ENCODE measurements at places on chromosomes 1 and 21. TPM values are rescaled to one million over a fixed set of nuclear protein-coding genes. Genes with fewer than 3 reads are reported as not detected.

DNA sequence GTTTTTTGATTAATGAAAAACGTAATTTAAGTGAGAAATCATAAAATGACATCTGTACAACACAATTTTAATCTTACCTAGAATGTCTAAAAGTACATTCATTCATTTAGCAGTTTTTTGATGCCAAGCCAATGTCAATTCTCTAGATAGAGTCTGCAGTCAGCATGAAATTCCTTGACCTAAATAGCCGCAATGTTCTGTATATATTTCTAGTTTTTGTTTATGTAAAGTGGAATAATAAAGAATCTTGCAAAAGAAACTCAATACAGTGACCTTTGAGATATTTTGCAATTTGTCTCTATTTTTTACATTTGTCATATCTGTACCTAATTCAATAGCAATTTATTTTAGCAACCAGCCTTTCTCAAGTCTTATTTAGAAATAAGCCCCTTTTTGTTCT lies 176.0 kb downstream of the ATP6V1G3 start:
- H3K27me3 ChIP-seq: peaks cover 10% of the 10 kb centered on the region
- no peaks in the 10 kb centered on the region for H3K36me3 ChIP-seq
- no peak overlapping the region for H3K4me3 ChIP-seq
- no peaks in the 10 kb centered on the region for H3K4me1 ChIP-seq
- no peak for DNase-seq

DNA sequence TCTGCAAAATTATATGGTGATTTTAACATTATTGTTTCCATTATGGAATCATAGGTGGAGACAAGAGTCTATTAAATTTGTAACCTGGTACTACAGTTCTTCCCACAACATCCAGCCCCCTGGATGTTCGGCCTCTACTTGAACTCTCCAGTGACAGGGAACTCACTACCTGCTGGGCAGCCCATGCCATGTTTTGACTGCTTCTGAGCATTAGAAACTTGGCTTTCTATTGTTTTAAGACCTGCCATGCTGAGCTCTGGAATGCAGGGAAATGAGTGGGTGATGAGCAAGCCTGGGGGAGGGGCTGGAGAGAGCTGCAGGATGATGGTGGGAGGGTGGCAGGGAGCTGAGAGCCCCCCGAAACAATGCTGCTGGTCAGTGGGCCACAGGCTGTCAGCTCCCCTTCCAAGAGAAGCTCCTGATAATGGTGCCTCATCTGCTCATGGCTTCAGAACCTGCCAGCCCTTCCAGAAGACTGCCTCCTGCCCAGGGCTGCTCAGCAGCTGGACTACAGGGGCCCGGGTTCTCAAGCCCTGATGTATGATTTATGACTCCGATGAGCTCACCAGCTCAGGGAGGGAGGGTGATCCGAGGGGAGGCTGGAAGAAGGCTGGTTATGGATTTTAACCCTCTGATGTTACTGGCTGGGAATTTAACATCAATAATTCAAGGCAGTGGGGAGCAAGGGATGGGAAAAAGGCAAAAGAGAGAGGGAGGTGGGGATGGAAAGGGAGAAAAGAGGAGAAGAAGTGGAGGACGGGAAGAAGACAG lies 205.0 kb downstream of the HIVEP3 start:
- H3K36me3 ChIP-seq: no peaks in the 10 kb centered on the region
- no peak for DNase-seq
- H3K27ac ChIP-seq: no peak overlapping the region
- H3K4me1 ChIP-seq: peaks cover 25% of the 10 kb centered on the region
- no peak overlapping the region for H3K4me3 ChIP-seq

DNA sequence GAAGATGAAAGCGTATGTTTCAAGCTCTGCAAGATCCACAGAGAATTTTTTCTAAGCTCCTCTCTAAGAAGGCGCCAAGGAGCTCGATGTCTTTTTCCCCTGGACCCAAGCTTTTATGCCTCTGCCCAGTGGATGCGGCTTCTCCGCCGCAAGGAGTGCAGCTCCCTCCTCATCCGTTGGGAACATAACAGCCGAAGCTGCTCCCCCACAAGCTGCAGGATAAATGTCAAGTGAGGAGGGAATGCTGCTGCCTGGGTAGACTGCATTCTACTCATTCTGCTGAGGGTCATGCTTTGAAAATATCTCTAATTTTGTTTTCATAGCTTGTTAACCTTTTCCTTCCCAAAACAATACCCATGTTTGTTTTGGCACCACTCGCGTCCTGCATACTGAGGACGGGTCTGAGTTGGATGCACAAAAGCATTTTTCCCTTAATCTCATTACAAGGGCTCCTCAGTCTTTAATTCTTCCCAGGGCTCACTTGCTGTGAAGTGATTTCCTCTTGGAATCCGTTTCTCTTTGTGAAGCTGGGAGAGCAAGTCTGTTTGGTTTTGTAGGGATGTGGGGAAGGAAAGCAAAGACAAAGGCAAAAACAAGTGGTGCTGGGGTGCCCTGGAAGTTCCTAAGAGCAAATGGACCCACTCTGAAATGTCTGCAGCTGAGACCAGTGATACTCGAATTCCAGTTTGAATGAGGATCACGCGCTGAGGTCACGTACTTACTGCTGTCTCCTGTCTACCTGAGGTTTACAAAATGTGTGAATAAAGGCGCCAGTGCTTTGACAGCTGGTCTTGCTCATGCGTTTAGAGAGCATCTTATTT lies 134.0 kb upstream of the IRF2BP2 start:
- DNase-seq: no peak
- no peak overlapping the region for H3K4me3 ChIP-seq
- no peak overlapping the region for H3K27ac ChIP-seq

DNA sequence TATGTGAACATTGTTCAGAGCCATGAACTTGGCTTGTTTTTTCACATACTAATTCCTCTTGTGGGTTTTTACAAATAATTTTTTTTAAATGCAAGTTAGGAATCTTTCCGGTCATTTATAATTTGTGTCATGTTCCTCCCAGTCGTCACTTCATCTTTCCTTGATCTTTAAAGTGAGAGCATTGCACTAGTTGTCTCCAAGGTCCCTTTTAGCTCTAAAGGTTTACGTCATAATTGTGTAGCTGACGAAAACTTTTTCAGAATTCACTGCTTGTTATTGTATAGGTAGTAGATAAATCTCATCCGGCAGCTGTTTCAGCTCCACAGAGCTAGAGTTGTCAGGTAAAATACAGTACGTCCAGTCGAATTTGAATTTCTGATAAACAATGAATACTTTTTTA lies 33.6 kb downstream of the SOAT1 start:
- no peak for DNase-seq
- H3K4me3 ChIP-seq: no peak overlapping the region
- H3K27ac ChIP-seq: no peak overlapping the region
- peaks cover 49% of the 10 kb centered on the region for H3K36me3 ChIP-seq
- no peaks in the 10 kb centered on the region for H3K27me3 ChIP-seq

DNA sequence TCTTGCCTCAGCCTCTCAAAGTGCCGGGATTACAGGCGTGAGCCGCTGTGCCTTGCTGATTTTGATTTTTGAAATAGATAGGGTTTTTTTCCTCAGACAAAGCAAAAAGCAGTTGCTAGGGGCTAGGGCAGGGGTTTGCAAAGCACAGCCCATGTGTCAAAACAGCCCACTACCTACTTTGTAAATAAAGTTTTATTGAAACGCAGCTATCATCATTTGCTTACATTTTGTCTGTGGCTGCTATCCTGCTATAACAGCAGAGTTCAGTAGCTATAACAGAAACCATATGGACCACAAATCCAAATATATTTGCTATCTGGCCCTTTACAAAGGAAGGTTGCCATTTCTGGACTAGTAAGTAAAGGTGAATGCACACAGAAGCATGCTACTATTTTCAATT lies 44.8 kb downstream of the NUF2 start:
- H3K4me3 ChIP-seq: no peak overlapping the region
- no peak for DNase-seq
- H3K27ac ChIP-seq: no peak overlapping the region
- peaks cover 21% of the 10 kb centered on the region for H3K27me3 ChIP-seq
- peaks cover 2% of the 10 kb centered on the region for H3K4me1 ChIP-seq

HPCA gene
- not detected for total RNA-seq

TBX19 gene
- 3.2 TPM for total RNA-seq

AK4 gene
- total RNA-seq: 138 TPM

All from activated CD4-positive, alpha-beta T cell treated with anti-CD3 and anti-CD28 coated beads, Interleukin-2, amount 10 ng/mL, durations not matched to agents 24 days and 14 days (primary cell).